NCI-H2081 treated with DMSO at 0.1 percent for 48 hours (cell line): ENCODE measurements at places on chromosomes 5 and 9.
A peak's percentile ranks its signal among the peaks of the same experiment; 100 is the strongest.

- DNase-seq, result no peak
These were observed 56.5 kb upstream of the NKD2 start for GRCh38 chr5:951940-952596.

- no peak for DNase-seq
These were observed 6.0 kb downstream of the NR3C1 start for GRCh38 chr5:143397302-143398052.

GRCh38 chr9:75979362-75979761 is 88.9 kb downstream of the PCSK5 start:
- DNase-seq, result no peak

DNA sequence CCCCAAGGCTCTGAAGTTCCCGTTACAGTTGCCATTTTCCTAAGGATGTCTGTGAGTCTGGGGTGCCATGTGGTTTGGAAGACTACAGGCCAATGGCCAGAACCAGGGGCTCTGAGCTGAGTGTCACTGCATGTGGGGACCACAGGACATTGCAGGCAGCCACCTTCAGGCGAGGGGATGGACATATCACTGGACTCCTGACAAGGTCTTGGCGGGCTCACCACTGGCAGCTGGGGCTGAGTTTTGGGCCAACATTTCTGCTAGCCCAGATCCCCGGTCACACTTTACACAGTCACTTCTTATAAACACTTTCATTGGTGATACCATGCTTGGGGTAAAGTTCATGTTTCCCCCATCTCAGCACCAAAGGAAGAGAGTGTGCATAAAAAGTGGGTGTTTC is 109.8 kb downstream of the RASGRF2 start:
- no peak for DNase-seq

DNA sequence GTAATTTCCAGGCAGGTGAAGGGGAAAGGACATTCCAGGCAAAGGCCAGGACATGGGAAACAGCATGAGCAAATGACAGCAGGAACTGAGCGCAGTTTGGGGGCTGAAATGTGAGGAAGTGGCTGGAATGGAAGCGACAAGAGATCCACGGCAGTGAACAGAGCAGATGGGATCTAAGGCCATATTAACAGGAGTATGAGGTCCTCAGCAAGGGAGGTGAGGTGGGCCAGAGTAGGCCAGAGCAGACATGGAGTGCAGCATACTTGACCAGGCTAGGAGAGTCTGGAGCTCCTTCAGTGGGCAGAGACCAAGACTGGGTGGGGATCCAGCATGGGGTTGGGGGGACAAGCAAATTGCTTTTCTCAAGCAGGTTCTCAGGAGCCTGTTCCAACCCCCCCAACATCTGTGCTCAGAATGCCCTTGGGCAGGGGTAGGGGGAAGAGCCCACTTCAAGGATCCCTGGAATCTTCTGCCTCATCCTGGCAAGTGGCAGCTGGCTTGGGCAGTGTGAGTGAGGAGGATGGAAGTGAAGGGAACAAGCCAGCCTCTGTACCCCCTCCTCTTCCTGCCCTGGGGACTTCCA is 34.5 kb downstream of the DAB2IP start:
- DNase-seq, result no peak

DNA sequence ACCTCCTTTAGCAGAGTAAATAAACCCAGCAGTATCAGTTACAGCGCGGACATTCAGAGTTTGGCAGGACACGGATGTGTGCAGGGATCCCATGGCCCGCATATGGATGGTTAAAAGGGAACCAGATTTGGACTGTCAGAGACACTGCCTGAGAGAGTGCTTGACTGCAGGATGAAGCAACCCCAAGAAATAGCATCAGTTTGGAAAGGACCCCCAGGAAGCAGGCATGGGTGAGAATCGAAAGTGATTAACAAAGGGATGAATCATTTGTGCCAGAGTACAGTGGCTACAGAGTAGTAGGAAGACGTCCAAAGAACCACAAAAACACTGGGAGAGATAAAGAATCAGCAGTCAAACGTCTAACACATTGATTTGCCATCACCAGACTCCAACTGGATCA is 5.5 kb downstream of the C7 start:
- no peak for DNase-seq

DNA sequence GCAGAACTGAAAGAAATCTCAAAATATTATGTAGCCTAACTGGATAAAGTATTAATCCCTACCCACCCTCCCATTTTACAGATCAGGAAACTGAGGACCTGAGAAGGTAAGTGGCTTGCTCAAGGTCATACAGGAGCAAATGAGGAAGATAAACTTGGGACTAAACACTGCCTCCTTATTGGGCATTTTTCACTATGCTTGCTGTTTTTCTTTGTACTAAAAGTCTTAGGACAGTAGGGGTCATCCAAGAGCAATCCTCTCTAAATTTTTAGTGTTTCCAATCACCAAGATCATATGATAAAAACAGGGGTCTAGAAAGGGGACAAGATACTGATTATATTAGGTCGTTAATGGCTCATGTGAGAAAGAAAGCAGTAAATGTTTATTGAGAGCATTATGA is 80.8 kb downstream of the RORB start:
- no peak for DNase-seq

GRCh38 chr9:136881691-136882108 is 4.6 kb upstream of the TRAF2 start:
- DNase-seq, result no peak

GRCh38 chr9:129336601-129337331 is 158.7 kb upstream of the IER5L start:
- no peak for DNase-seq

DNA sequence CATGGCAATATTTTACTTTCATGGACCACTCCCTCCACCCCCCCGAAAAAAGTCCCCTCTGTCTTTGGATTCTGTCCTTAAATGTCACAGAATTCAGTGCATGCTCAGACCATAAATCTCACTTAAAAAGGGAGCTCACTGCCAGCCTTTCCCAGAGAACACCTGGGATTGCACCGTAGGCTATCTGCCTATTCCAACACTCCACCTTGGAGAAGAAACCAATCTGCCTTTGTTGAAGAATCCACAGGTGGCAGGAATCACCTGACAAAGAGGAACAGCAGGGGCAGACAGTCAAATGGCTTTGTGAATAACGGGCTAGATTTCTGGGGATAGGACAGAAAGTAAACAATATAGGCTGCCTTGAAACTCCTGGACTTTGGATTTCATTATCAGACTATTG is 306.7 kb upstream of the BRINP1 start:
- DNase-seq, result peak; percentile 59

- DNase-seq, result no peak
These were observed 350.0 kb downstream of the DEPDC1B start for GRCh38 chr5:60349891-60350415.

DNA sequence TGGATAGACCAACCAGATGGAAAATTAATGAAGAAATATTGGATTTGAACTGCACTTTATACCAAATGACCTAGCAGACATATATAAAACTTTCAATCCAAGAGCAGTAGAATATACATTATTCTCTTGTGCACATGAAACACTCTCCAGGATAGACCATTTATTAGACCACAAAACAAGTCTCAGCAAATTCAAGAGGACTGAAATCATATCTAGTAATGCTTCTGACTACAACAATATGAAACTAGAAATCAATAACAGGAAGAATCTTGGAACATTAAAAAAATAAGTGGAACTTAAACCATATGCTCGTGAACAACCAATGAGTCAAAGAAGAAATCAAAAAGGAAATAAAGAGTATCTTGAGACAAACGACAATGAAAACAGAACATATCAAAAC is 150.0 kb upstream of the CD180 start:
- DNase-seq, result no peak

DNA sequence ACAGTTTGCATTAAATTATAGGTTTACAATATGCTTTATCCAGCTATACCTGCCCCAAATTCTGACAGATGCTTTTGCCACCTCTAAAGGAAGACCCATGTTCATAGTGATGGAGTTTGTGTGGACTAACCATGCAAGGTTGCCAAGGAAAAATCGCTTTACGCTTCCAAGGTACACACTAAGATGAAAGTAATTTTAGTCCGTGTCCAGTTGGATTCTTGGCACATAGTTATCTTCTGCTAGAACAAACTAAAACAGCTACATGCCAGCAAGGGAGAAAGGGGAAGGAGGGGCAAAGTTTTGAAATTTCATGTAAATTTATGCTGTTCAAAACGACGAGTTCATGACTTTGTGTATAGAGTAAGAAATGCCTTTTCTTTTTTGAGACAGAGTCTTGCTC is 41.0 kb downstream of the FXN start:
- no peak for DNase-seq

DNA sequence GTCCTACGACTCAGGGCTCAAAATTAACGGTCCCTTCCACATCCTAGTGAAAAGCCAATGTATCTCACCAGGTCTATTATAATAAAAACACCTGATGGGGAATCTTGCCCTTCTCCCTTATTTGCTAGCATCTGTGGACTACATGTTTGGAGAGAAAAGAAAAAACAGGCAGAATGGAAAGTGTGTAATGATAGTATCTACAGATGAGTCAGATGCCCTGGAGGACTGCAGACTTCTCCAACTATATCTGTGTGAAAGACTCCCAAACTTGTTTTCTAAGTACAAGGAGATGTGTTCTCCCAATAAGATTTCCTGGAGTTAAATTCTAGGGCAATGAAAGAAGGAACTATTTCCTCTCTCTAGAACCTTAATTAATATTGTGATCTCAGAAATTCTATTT is 66.0 kb downstream of the FOXB2 start:
- no peak for DNase-seq

- DNase-seq, result no peak
These were observed 118.5 kb downstream of the DAB2IP start for GRCh38 chr9:121769939-121770338.

- DNase-seq, result no peak
These were observed 56.1 kb downstream of the SAXO1 start for GRCh38 chr9:18976709-18977531.
